ENCODE measurements at places on chromosomes 1 and 21.

DNA sequence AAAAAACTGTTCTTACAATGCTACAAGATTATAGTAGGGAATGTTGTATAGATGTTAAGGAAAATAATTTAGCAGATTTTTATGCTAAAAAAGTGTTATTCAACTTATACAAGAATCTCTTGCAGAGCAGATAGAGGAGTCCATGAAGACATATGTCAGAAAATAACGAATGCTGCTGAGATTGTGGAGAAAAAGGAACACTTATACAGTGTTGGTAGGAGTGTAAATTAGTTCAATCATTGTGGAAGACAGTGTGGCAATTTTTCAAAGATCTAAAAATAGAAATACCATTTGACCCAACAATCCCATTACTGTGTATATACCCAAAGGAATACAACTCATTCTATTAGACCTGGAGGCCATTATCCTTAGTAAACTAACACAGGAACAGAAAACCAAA lies 286.2 kb upstream of the OLFM3 start:
- no peak for DNase-seq

DNA sequence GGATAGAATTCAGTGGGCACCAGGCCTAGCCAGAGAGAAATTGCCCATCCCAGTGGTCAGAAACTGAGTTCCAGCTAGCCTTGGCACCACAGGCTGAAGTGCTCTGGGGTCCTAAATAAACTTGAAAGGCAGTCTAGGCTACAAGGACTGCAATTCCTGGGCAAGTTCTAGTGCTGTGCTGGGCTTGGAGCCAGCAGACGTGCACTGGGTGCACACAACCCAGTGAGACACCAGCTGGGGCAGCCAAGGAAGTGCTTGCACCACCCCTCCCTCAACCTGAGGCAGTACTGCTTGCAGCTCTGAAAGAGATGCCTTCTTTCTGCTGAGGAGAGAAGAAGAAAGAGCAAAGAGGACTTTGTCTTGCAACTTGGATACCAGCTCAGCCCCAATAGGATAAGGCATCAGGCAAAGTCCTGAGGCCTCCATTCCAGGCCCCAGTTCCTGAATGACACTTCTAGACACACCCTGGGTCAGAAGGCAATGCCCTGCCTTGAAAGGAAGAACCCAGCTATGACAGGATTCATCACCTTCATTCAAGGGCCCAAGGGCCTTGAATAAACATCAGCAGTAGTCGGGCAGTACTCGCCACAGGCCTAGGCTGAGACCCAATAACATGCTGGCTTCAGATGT lies 55.1 kb downstream of the OVGP1 start:
- no peak for DNase-seq

- DNase-seq: no peak
Observed at GRCh38 chr1:85465786-85466134, 801 bp upstream of the DDAH1 start.

DNA sequence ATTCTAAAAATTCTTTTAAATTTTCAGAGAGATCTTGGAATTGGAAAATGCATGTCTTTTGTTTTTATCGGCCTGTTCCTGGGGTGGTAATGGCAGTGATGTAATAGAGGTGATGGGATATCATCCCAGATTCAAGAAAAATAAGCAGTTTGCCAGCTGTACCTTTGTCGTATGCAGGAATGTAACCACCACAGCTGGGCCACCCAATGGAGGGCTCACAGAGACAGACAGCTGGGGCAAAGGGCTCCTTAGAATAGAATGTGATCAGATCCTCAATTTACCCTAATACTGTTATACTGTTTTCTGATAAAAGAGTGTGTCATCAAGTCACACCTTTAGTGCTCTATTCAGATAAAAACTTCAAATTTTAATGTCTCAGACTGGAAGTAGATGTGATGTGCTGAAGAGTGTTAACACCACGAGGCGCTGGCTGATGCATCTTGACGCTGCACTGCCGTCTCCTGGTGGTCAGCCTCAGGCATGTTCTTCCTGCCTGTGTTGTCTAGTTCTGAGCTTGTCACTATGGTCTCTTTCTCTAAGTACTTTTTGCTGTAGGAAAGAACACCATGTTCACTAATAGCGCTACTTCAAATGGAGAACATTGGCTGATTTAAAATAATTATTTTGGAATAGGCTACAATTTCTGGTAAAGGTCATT lies 78.8 kb downstream of the C1orf21 start:
- DNase-seq: no peak

DNA sequence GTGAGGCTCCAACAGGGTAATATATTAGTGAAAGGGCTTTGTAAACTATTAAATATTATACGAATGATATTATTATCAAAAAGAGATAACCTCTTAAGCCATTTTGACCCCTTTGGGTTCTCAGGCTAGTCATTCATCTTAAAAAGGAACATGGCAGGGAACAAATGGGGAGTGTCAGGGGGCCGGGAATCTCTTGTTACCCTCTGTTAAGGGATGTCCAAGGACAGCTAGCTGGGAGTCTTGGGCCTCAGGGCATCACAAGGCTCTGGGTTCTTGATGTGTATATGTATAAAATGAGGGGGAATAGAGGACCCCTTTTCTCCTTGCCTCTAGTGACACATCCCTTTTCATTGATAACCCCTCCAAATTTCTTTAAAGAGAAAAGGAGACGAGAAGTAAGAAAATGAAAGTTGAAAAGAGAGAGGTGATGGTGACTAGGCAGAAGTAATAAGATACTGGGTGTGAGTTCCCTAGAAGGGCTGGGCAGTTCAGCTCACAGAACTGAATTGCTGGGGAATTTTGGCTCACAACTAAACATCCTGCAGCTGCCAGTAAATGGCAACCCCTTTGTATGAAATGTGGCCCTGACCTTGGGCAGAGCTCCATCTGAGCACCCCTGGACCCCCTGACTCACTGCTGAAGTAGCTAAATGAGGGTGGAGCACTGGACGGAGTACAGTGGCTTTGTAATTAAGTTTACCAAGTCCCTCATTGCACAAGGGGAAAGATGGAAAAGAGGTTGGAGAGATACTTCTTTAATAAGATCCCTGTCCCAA lies 20.0 kb upstream of the ZNF326 start:
- no peak for DNase-seq

DNA sequence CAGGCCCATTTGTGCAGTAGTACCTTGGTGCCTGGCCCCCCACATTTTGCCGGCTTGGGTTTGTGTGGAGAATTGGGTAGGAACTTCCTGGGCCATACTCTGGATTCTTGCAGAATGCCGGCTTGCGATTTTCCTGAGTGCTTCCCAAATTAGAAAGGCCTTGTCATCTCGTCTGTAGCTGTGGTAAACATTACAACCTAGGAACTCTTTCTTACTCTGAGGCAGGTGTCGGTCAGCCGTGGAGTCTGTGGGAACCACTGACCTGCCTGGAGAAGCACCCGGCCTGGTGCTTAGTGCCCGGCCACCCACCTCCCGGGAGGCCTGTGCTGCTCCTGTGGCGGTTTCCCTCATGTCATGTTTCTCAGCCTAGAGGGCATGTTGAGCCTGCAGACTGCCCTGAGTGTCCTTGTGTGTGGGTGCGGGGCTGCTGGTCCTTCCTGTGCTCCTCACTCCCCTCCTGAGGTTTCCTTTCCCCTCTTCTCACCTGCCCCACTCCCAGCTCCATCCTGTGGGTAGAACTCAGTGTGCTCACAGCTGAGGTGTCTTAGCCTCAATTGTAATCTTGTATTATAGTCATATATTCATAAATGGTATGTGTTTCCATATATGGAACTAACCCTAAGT lies 64.7 kb downstream of the S100B start:
- DNase-seq: no peak

GRCh38 chr1:33655496-33655895 lies 183.1 kb downstream of the ZSCAN20 start:
- DNase-seq: no peak

Measured in NCI-H1105 (cell line).